Left lung (tissue), 14 donors: ENCODE measurements at places on chromosomes 6 and 20. TPM values are rescaled to one million over a fixed set of nuclear protein-coding genes. Genes with fewer than 3 reads are reported as not detected.

The ATP9A gene
- polyA plus RNA-seq: 59.7 TPM

GRCh38 chr6:161487694-161488093 lies 213.8 kb upstream of the AGPAT4 start:
- DNase-seq: no peak

The OLIG3 gene
- polyA plus RNA-seq: not detected

The RPS21 gene
- 928 TPM for polyA plus RNA-seq

The SEMG1 gene
- polyA plus RNA-seq: not detected

DNA sequence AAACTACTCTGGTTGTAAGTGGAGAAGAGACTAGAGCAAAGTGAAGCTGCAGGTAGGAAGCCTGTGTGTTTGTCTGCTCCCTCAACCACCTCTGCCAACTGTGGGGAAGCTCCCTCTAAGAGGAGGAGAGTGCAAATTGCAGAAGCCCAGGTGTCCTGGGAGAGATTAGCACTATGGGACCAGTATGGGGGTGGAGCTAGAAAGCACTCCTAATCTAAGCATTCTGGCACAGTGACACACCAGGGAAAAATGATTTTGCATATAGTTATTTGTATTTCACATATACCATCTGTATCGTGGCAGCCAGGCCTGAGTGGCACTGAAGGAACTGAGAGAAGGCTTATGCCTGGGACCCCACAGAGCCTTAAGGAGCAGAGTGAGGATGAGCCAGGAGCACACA lies 12.8 kb downstream of the GSTA1 start:
- DNase-seq: no peak

DNA sequence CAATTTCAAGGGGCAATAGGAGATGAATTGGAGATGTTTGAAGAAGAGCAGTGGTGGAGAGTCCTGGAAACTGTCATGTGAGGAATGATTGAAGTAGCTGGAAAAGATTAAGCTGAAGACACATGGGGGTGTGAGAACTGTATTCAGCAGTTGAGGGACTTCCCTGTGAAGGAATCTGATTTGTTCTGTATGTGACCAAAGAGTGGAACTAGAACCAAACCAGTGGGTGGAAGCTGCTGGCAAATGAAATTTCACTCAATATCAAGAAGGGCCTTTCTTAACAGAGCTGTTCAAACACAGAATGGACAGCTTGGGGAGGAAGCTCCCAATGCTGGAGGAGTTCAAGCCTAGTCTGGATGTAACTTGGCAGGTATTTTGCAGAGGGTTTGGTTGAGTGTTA lies 21.3 kb downstream of the SEC23B start:
- no peak for DNase-seq

DNA sequence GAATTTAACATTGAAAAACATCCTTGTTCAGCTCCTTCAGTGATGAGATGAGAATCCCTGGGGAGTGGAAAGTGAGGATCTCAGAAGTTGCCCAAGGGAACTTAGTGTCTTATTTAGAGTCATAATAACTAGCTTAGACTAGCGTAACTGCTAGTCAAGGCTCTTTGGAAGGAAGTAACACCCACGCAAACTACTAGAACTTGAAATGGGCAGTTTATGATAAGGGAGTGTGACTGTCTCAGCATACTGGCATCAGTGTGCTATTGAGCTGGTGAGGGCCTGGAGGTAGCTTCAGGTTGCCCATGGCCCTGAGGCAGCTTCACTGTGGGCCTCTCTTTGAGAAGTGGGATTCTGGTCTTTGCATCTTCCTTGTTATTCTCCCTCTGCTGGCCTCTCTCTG lies 40.1 kb downstream of the SLX4IP start:
- DNase-seq: no peak

DNA sequence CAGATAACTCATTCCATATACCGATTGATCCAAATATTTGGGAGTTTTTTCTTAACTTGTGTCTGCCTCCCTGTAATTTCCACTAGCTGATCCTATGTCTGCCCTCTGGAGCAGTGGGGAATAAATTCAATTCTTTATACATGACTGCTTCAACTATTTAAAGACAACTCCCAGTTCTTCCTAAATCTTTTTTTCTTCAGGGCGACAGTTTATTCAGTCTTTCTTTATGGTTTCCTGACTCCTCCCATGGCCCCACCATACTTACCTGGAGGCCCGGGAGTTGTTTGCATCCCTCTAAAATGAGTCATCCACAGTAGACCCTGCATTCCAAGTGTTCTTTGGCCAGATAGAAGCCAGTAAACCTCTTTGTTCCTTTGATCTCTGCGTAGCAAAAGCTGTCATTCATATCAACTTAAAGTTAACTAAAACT lies 73.6 kb downstream of the LCA5 start:
- DNase-seq: no peak

- no peak for DNase-seq
Observed at GRCh38 chr6:90080876-90081481, 186.7 kb downstream of the GJA10 start.

The BCAS1 gene
- 0.44 TPM for polyA plus RNA-seq

- DNase-seq: no peak
Observed at GRCh38 chr6:107144666-107145065, 29.4 kb upstream of the BEND3 start.

GRCh38 chr20:43492101-43492500 lies 15.4 kb upstream of the L3MBTL1 start:
- no peak for DNase-seq

The PLCB1 gene
- 23.6 TPM for polyA plus RNA-seq

The KIFC1 gene
- polyA plus RNA-seq: 32.2 TPM

The BMP2 gene
- polyA plus RNA-seq: 14.7 TPM

The TRIM40 gene
- polyA plus RNA-seq: 0.14 TPM

The NMBR gene
- polyA plus RNA-seq: 0.31 TPM

- DNase-seq: no peak
Observed at GRCh38 chr6:47716207-47716606, 17.8 kb downstream of the ADGRF4 start.

GRCh38 chr20:63007646-63008488 lies 1.1 kb upstream of the BHLHE23 start:
- DNase-seq: no peak

DNA sequence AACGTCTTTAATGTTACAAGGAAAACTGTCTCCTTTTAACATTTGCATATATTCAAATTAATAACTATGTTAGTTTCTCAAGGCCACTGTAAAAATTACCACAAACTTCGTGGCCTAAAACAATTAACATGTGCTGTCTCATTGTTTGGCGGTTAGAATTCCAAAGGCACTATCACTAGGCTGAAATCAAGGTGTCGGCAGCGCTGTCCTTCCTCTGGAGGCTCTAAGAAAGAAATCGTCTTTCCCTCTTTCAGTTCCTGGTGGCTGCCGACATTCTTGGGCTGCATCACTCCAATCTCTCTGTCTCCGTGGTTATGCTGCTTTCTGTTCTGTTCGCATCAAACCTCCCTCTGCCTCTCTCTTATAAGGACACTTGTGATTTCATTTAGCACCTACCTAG lies 4.2 kb downstream of the TPD52L1 start:
- DNase-seq: no peak

The DZANK1 gene
- polyA plus RNA-seq: 8.4 TPM

- DNase-seq: no peak
Observed at GRCh38 chr6:91198588-91199255, 611.9 kb upstream of the MAP3K7 start.

GRCh38 chr6:34273242-34273805 lies 24.5 kb upstream of the SMIM29 start:
- peak; percentile 53 for DNase-seq

The TRDN gene
- polyA plus RNA-seq: not detected

DNA sequence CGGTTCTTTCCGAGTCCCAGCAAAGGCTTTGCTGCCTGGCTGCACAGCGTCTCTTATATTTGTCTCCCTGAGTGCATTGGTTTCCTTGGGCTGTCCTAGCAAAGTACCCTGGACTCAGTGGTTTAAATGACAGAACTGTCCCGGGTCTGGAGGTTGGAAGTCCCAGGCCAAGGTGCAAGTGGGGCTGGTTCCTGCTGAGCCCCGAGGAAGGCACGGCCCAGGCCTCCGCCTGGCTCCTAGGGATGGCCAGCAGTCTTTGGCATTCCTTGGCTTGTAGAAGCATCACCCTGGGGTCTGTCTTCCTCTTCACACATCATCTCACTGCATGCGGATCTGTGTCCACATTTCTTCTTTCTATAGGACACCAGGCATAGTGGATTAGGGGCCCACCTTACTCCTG lies 64.8 kb upstream of the QKI start:
- no peak for DNase-seq

GRCh38 chr6:159960485-159960884 lies 8.4 kb upstream of the IGF2R start:
- DNase-seq: no peak

The CST3 gene
- 145 TPM for polyA plus RNA-seq

DNA sequence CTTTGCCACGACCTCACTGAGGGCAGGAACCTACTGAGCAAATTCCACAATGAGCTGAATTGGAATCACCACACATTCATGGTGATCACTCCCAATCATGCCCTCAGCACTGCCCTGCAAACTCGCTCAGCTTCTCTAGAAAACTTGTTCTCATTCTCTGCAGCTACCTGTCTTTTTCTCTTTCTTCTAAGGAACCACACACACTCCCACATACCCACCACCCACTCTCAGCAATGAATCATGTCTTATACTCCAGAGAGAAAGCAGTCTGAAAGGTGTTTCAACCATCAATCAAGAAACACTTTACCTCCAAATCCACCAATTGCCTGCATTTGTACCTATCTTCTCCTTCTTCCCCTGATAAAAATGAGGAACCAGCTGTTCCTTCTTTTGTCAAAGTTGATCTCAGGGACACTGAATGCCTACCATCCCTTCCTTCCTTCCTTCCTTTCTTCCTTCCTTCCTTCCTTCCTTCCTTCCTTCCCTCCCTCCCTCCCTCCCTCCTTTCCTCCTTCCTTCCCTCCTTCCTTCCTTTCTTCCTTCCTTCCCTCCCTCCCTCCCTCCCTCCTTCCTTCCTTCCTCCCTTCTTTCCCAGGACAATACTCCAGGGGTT lies 84.6 kb upstream of the SGK1 start:
- DNase-seq: no peak

DNA sequence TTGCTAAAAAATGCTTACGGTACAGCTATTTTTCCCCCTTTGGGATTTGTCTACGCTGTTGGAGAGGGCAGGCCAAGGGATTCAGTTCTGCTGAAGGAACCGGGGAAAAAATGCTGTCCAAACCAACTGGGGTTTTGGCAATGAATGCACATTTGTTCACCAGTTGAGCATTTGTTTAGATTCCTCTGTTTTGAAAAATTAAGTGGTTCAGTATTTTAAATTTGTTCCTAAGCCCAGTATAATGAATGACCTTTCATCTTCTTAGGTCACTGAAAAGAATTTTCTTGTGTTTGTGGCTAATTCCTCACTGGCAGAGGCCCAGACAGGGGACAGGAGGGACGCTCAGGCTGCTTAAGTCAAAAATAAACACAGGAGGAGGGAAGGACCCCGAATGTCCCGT lies 10.8 kb upstream of the EYA2 start:
- no peak for DNase-seq

- no peak for DNase-seq
Observed at GRCh38 chr6:16061818-16062217, 67.1 kb upstream of the MYLIP start.

The PRKN gene
- polyA plus RNA-seq: 1.9 TPM

DNA sequence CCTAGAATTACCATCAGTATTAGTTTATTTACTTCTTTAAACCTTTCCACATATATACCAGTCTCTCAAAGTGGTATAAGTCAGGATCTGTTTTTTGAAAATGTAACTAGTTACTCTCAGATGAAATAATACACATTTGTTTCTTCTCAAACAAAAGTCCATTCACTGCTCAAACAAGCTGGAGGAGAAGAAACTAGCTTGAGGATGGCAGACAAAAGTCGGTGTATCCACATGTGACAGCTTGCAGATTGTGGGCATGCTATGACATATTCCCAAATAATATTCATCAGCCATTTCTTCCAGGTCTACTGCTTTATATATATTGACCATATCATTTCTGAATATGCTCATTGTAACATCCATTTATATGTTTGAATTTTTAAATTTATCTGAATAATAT lies 197.4 kb upstream of the KCNQ5 start:
- DNase-seq: no peak

- no peak for DNase-seq
Observed at GRCh38 chr20:63409066-63409833, 48.1 kb upstream of the CHRNA4 start.

The PSORS1C2 gene
- polyA plus RNA-seq: not detected

- no peak for DNase-seq
Observed at GRCh38 chr20:52256454-52256853, 64.9 kb upstream of the ZFP64 start.

The CFB gene
- polyA plus RNA-seq: 3.0 TPM

- DNase-seq: no peak
Observed at GRCh38 chr6:133567636-133568035, 321.3 kb upstream of the TCF21 start.

- DNase-seq: no peak
Observed at GRCh38 chr6:43978473-43979346, 148.5 kb downstream of the MRPL14 start.

The AAR2 gene
- polyA plus RNA-seq: 34.0 TPM

The HLA-DQB2 gene
- polyA plus RNA-seq: 1.2 TPM

DNA sequence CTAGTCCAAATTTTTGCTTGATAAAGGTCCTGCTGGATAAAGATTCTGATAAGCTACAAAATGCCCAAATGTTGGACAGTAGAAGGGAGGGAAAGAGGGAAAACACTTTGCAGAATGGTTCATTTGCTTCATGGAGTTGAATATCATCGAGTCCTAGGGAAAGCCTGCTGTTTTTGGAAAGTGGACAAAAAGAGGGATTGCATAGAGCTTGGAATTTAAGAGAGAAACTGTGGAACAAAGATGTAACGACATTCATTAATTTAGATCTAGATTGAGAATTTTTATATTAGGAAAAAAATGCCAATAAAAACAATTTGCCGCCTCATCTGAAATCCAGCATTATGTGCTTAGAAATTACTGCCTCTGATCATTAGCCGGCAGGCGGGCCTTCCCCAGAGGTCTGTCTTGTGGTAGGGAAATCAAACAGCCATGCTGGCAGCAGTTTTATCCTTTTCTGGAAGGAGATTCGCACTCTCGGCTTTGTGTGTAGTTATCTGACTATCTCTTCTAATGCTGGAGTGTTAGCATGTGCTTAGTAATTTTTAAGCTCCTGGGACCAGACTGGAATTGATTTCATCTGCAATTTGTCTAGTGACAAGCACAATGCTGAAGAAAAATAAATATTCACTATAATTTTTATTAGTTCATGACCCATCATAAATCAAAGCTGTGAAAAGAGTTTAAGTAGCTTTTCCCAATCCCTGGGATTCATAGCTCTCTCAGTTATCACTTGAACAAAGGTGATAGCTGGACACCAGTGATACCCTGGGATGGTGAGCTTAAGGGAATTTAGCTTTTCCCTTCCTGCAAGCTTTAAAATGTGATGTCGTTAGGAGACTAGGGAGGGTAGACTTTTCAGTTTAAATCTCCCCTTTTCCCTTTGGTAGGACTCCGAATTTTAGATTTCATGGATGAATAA lies 329.5 kb downstream of the PRL start:
- DNase-seq: no peak

DNA sequence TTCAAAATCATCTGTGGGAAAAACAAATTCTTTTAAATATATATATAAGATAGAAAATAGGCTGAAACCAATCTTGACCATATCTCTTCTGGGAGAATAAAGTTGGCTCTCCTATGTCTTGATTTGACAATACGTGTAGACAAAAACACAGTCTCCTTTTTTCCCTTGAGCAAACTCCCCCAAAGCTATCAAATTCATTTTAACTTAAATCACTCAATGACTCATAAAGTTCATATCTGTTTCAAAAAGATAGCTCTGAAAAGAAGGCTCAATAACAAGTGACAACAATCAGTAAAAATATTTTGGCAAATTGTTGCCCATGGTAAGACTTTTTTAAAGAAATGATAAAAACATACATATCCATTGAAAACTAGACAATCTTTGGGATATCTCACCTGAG lies 236.0 kb upstream of the TENT5A start:
- no peak for DNase-seq

The BPIFB4 gene
- not detected for polyA plus RNA-seq

GRCh38 chr6:48471326-48471725 lies 360.3 kb upstream of the PTCHD4 start:
- DNase-seq: no peak
